ENCODE measurements at places on chromosomes 12 and 14.

GRCh38 chr12:59733200-59733599, 137.4 kb downstream of the SLC16A7 start:
- DNase-seq: no peak

- no peak for DNase-seq
Measured at GRCh38 chr14:55265197-55265596, 6.0 kb upstream of the FBXO34 start.

DNA sequence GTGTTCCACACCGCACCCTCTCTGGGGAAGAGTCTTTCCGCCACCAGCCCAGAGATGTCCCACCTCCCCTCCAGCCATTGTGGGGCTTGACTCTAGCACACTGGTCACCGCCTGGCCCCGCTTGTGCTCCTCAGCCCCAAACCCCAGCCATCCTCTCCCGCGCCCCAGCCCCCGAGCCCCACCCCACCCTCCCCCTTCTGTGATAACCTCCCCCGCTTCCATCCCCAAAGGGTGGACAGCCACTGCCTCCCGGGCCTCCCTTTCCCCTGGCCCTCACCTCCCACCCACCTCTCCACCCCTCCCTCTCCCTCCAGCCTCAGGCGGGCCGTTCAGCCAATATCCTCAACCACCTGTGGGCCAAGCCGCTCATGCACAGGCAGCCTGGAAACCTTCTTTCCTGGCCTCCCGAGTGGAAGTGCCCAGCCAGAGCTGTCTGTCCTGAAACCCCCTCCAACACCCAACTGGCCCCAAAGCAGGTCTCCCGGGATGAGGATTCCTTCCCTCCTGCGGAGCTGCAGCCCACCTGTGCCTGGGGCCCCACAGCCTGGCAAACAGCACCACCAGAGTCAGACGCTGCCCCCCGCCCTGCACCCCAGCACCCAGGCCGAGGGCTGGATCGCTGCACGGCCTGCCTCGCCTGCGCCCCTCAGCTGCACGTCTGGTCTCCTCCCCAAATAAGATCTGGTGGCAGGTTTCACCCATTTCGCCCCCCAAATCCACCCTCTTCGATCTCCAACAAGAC, 27.1 kb upstream of the NUDT14 start:
- no peak for DNase-seq

DNA sequence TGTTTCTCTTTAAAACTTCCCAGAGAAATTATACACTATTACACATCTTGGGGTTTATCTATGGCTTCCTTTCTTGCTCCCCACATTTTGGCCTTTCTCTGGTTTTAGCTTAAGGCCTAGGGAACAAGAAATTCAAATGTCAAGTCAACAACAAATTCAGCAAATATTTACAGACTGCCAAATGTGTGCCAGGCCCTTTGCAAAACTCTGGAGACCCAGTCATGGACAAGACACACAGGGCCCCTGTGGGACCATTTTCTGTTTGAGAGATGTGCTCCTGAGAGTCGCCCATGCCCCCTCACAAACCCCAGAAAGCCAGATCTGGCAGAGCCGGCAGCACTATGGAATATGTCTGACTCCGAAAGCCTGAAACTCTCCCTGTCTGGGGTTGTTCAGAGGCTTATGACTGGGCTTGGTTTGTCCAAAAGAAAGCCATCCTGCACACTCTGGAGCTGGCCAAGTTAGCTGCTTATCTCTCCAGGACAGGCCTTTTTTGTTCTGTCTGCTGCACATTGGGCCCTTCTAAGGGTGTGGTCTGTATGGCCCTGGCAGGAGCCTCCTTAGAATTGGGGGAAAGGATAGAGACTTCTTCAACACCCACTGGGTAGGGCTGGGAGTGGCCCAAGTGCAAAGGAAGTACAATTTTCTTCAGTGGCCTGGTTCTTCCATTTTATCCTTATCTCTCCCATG, 1.1 kb upstream of the KRT3 start:
- DNase-seq: no peak

- DNase-seq: no peak
Measured at GRCh38 chr12:120739031-120739762, 13.6 kb downstream of the ACADS start.

DNA sequence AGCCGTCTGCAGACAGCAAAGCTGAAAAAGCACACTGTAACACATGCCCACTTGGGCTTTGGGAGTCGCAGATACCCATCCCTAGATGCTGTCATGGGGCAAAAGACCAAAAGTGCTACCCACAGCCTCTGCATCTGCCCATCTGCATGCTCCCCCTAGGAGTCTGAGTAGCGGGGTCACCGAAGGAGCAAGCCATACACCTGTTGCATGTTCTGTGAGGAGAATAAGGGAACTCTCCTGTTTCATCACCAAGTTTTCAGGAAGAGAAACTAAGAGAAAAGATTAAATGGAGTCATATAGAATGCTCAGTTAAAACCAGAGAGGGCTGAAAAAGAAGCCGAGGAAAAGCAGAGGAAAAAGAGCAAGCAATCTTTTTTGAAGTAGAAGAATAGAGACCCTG, 13.7 kb upstream of the ST8SIA1 start:
- DNase-seq: no peak

DNA sequence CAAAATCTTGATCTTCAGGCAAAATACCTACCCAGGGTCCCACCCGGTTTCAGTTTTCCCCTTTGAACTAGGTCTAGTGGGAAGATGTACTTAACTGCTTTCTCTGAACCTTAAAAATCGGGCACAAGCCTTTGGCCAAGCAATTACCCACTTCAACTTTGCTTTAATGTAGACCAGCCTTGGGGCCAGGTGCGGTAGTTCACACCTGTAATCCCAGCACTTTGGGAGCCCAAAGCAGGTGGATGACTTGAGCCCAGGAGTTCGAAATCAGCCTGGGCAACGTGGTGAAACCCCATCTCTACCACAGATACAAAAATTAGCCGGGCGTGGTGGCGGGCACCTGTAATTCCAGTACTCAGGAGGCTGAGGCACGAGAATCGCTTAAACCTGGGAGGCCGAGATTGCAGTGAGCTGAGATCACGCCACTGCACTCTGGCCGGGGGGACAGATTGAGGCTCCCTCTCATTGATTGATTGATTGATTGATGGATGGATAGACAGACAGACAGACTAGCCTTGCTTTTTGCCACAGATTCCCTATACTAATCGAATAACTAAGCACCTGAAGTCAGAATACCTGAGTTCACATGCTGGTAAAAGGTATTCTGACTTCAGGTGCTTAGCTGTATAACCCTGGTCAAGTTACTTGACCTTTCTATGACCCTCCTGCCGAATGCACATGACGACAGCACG, 1.9 kb downstream of the CLIP1 start:
- DNase-seq: no peak

DNA sequence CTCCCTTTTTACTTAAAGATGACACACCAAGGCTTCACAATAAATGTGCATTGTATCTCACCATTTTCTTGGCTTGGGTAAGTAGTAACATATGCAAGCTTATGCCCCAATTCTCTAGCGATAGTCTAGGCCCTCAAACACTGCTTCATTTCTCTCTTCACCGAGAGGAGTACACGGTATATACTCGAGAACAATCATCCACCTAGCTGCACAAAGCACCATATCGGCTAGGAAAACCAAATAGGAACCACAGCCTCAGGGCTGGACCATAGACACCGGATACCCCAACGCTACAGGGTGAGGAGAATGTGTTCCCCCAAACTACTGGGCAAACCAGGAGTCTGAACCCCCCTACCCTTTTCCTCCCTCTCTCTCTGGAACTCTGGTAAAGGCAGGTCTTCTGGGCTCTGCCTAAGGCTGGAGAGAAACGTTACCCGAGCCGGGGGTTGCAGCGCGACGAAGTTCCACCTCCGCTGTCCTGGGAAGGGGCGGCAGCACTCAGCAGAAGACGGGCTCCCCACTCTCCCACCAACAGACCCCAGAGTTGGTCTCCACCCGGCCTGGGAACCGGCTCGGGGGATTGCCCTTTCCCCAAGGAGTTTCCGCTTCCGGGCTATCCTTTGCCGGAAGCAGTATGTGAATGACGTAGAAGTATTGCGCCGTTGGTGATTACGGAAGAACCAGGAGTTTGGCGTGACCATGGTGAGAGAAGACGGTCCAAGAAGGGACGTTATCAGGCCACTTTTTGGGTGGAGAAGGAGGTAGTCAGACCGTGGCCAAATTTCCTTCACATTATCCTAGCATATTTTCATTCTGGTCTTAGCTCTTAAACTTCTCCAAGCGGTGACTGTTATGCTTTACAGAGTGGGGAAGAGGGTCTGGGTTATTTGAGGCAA, at the start of the genes AREL1 and FCF1:
AREL1 (minus strand) TSS at position 582 of the 896 bp plus-strand sequence. CDS start 27,465 bp downstream, outside the sequence.
FCF1 (plus strand) TSS at position 646 of the 896 bp plus-strand sequence; CDS start at position 700, 54 bp downstream.
- DNase-seq: peak; percentile 89

- DNase-seq: no peak
Measured at GRCh38 chr12:6280672-6281071, 29.8 kb upstream of the PLEKHG6 start.

DNA sequence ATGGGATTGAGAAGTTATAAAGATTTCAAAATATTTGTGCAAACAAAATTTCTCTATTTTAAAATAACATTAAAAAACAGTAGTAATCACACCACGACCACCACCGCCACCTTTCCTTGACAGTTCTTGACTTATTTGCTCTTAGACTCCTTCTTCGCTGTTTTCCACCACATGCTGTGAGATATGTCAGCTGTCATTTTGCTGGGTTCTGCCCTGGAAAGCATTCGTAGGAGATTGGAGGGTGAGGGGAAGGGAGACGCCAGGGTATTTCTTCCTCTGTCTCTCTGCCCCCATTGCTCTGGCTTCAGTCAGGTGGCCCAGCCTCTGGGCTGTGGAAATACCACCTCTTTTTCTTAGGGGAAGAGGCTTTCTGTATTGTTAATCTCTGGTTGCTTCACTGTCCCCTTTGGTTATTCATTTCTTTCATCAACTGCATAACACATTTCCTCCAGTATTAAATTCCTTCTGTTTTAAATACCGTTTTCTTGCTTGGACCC, 186.2 kb downstream of the NEDD1 start:
- DNase-seq: no peak

GRCh38 chr14:37589715-37590427, 5.2 kb downstream of the FOXA1 start:
- DNase-seq: no peak

- DNase-seq: peak; percentile 88
Measured at GRCh38 chr12:6295094-6295811, 15.2 kb upstream of the PLEKHG6 start.

DNA sequence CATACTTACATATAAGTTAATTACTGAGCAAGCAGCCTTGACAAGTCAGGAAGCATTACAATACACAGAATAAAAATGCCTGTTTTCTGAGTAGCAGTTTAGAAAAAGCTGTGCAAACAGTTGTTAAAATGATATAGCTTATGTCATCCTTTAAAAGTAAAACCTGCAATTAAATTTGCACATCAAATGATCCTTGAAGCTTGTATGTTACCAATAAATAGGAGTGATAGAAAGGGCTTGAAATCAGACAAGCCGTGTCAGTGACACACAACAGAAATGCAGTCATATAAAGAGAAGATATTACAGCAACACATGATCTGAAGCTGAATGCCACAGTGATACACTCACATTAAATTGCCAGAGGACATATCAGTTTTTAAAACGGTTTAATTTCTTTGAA, 70.0 kb downstream of the EPS8 start:
- no peak for DNase-seq

DNA sequence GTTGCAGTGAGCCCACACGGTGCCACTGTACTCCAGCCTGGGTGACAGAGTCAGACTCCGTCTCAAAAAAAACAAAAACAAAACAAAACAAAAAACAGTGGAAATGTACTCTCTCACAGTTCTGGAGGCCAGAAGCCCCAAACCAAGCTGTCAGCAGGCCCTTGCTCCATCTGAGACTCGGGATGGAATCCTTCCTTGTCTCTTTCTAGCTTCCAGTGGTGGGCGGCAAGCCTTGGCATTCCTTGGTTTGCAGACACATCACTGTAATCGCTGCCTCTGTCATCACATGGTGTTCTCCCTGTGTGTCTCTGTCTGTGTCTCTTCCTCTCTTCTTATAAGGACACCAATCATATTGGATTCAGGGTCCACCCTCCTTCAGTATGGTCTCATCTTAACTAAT, 6.4 kb downstream of the TNS2 start:
- no peak for DNase-seq

GRCh38 chr14:60303745-60304144, 54.7 kb downstream of the PPM1A start:
- no peak for DNase-seq

DNA sequence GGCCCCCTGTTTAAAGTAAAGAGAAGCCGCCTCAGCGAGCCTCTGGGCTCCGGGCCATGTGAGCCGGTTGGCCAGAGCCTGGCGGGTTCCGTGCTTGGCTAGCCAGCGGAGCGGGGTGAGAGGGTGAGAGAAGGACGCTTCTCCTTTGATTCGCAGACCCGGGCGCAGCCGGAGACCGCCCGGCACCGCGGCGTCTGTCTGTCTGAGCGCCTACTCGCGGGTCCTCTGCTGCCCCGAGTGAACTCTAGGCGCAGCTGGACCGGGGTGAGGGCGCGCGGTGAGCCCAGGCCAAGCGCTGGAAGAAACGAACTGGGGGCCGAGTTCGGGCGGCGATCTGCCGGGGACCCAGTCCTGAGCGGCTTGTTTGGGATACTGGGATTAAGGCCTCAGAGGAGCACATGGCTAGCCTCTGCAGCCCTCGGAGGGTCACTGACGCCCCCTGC, 41.4 kb upstream of the TBX5 start:
- DNase-seq: no peak

DNA sequence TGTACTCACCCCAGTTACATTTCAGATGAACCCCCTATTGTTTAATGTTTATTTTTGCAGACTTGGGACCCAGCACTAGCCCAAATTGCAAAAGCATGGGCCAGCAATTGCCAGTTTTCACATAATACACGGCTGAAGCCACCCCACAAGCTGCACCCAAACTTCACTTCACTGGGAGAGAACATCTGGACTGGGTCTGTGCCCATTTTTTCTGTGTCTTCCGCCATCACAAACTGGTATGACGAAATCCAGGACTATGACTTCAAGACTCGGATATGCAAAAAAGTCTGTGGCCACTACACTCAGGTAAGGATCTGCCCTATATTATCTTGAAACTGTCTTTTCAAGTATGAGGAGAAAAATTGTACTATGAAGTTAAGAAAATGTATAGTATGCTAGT, 1.2 kb downstream of the GLIPR1 start:
- peak; percentile 66 for DNase-seq

DNA sequence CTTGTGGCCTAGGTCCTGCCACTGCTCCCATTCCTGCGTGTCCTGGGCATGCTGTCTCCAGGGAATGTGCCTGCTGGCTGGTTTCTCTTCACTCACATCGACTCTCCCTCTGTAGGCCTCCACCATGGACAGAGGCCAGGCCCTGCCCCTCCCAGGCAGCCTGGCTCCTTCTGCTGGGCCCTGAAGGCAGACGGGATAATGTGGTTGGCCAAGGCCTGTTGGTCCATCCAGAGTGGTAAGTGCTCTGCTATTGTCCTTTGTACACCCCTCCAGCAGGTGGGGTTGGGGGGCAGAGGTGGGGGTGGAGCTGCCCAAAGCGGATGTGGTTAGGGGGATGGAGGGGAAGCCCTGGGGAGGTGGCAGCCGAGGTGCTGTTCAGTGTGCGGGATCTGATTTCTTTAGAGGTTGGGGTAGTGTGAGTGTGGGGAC, 9.5 kb upstream of the NR4A1 start:
- DNase-seq: no peak
